Upper lobe of right lung (tissue), 1 donor: ENCODE measurements at places on chromosomes 4 and X. TPM values are rescaled to one million over a fixed set of nuclear protein-coding genes. Genes with fewer than 3 reads are reported as not detected.

- H3K27me3 ChIP-seq, result no peaks in the 10 kb centered on the region
- no peak for DNase-seq
- H3K4me3 ChIP-seq, result no peak overlapping the region
- no peak overlapping the region for H3K27ac ChIP-seq
- H3K36me3 ChIP-seq, result no peaks in the 10 kb centered on the region
Measured at GRCh38 chrX:111868726-111869638, 7.0 kb upstream of the TRPC5OS start.

DNA sequence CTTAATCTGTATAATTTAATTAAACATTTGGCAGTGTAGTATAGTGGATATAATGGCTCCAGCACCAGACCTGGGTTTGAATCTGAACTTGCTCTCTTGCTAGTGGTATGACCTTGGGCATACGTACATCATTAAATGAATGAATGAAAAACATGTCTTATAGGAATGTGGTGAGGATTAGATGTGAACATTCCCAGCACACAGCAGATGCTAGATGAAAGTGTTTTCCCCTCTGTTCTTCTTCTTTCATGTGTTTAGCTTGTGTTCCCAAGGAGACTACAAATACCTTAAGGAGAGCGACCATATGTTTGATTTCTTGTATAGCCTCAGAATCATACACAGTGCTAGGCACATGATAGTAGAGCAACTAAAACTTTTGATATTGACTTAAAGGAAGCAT, 56.5 kb downstream of the CT47B1 start:
- no peak overlapping the region for H3K27ac ChIP-seq
- no peak for DNase-seq
- no peaks in the 10 kb centered on the region for H3K4me1 ChIP-seq
- no peaks in the 10 kb centered on the region for H3K36me3 ChIP-seq

GRCh38 chr4:165006886-165007285, 24.9 kb upstream of the TRIM60 start:
- H3K4me1 ChIP-seq, result no peaks in the 10 kb centered on the region
- DNase-seq, result no peak
- no peak overlapping the region for H3K4me3 ChIP-seq

- no peak for DNase-seq
- H3K27me3 ChIP-seq, result no peaks in the 10 kb centered on the region
- H3K4me1 ChIP-seq, result no peaks in the 10 kb centered on the region
- H3K27ac ChIP-seq, result no peak overlapping the region
- H3K36me3 ChIP-seq, result no peaks in the 10 kb centered on the region
- no peak overlapping the region for H3K4me3 ChIP-seq
Measured at GRCh38 chr4:87986508-87986907, 11.0 kb downstream of the SPP1 start.

GRCh38 chr4:125432078-125432477, 117.3 kb downstream of the FAT4 start:
- no peak for DNase-seq
- H3K27ac ChIP-seq, result no peak overlapping the region
- H3K4me3 ChIP-seq, result no peak overlapping the region
- H3K4me1 ChIP-seq, result no peaks in the 10 kb centered on the region

MAGEC2 gene
- total RNA-seq, result not detected

FHIP1A gene
- total RNA-seq, result 18.4 TPM

IL2 gene
- total RNA-seq, result not detected
